ENCODE measurements at places on chromosomes 1 and 21. TPM values are rescaled to one million over a fixed set of nuclear protein-coding genes. Genes with fewer than 3 reads are reported as not detected.

- DNase-seq, result peak; percentile 24
Observed at GRCh38 chr1:111754984-111755330, 744 bp upstream of the DDX20 start.

DNA sequence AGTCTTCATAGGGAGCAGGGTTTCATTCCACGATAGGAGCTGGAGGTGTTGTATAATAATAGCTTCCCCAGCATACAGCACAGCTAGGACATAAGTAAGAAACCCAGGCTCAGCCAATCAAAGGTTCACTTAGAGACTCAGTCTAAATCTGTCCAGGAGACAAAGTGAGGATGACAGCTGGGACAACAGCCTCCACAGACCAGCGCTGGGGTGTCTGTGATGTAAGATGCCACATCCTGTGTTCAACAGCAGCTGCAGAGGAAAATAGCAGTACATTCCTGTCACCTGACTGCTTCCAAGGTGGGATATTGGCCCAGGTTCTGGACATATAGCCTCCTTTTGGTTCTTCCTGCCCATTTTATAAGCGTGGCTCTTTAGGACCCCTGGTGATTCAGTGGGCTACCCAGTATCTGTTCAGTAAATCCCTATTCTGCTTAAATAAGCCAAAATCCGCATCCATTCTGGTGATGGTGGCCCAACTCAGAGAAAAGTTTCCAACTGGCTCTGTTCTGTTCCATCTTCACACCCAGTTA, 176.8 kb upstream of the SYT6 start:
- no peak for DNase-seq

DNA sequence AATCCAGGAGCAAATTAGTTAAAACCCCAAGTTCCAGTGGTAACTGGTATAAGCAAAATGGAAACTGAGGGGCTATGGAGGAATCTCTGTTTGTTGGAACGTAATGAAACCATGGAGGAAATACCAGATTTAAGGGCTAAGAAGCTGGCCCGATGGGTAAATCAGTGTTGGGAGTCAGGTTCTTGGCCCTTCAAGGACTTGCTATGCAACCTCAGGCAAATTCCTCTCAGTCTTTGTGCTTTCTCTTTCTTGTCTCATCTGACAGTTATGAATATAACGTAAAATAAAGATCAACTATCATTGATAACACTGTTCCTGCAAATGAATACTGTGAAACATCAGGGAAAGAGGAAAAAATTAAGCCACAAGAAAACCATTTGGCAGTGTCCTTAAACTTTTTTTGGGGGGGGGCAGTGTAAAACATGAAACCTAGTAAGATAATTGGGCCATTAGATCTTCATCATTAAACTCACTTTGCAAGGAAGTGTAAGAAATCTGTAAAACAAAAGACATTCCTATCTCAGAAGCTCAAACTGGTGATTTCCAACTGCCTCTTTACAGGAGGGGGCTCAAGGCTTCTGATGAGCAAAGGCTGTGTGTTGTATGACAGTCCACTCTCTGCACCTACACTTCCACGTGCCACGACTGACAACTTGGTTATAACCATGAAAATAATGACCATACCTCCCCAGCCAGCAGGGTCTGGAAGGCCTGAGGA, 47.6 kb downstream of the LHX4 start:
- DNase-seq, result no peak

FAM43B gene
- total RNA-seq, result 0.52 TPM

PPIAL4G gene
- total RNA-seq, result 0.09 TPM
